ENCODE measurements at places on chromosomes 3 and 15.

DNA sequence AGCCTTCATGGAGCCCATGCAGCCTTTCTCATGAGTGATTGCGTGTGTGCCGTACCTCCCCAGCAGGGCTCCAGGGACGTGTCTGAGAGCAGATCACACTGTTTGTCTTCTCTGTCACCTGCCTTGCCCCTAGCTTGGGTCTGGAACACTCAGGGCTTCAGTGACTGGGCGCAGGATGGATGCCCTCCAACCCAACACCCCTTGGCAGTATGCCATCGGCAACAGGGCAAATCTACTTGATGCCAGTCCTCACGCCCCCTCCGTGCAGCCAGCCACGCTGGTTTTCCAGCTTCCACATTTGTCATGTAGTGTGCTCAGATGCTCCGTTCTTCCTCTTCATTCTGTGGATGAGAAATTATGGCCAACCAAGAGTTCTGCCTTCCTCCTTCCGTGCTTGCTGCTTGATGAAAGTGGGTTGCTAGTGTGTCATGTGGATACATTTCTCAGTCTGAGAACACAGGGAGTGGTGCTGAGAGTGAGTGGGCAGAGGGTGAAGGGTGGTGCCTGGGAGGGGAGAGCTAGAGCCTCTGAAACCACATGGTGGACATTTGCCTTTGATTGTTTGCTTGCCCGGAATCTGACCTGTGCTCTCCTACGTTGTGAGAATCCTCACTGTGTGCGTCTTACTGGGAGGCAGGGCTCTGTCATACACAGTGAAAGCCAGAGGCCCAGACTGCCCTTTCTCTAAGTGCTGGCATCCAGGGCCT is 97.2 kb downstream of the FAM43A start:
- no peak for DNase-seq

GRCh38 chr3:139687431-139687830 is 9.7 kb upstream of the NMNAT3 start:
- DNase-seq: no peak

- DNase-seq: no peak
These were observed 283.1 kb downstream of the NFKBIZ start for GRCh38 chr3:102132370-102132769.

DNA sequence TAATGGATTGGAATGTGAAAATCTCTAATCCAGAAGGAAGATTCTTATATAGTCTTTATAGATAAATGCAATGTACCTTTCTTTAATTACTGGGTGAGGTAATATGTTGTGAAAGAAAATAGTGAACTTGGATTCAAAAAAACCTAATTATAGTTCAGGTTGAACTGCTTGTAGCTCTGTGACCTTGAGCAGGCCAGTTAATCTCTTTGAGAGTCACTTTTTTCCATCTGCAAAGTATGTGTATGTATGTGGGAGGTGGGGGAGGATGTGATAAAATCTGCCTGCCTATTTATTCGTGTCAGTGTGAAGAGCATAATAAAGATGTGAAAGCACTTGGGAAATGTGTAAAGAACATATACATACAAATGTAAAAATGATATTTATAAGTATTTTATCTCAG is 34.4 kb downstream of the GLCE start:
- no peak for DNase-seq

DNA sequence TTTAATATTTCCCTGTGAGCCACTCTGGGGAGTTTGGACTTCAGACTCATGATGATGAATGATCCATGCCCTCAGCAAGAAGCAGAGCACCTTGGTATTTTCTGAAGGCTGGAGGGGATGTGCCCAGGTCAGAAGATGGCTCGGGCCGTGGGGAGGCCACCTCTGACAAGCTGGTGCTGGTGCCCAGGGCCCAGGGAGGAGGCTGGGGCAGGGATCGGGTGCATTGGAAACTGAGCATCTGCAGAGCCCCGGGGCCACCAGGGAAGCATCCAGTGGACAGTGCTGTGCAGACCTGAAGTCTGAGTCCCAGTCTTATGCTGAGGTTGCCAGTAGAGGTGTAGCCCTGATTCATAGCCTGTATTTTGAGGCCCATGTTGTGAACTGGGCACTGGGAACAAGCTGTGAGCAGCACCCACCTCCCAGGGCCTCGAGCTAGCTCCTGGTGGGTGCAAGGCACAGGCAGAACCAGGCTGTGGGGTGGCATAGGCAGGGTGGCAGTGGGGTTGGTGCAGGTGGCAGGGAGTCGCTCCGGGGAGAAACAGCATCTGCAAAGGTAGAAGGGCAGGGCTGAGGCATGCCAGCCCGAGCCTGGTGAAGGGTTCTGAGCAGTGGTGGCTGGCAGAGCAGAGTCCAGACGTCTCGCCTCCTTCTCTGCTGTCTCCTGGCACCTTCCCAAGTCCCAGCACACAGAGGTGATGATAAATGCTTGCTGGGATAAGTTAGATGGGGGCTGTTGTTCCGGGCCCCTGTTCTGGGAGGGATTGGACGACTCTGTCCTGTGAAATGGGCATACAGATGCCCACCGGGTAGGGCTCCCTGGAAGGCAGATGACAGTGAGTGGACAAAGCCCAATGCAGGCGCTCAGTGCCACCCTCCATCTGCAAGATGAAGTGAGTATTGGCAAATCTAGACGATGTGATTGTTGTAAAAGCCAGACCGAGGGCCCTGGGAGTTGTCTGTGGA is 10.6 kb downstream of the DNAJB8 start:
- no peak for DNase-seq

GRCh38 chr15:32837935-32838334 is 120.1 kb downstream of the GREM1 start:
- DNase-seq: no peak

DNA sequence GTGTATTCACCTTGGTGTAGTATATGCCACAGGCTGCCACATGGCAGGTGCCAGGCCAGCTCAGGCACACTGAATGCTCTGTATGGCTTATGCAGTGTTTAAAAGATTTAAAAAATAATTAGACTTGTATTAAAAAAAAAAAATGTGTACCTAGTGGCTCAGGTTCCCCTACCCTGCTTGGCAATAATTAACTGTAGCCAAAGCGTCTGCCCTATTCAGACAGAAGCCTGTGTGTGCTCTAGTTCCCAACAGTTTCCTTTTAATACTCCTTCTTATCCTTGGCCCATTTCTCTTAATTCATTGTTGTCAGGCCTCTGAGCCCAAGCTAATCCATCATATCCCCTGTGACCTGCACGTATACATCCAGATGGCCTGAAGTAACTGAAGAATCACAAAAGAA is 752.2 kb upstream of the CFAP20DC start:
- no peak for DNase-seq

DNA sequence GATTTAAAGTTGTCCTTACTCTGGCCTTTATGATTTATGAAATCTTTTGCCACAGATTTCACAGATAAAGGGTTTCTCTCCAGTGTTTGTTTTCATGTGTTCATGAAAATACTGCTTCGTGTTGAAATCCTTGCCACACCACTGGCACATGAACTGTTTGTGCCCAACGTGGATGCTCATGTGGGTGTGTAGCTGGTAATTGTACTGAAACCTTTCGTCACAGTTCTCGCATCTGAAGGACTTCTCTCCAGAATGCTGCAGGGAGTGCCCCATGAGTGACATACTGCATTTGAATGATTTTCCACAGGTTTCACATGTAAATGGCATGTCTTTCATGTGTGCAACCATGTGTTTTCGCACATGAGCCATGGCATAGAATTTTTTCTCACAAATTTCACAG is 111.9 kb downstream of the DOCK3 start:
- no peak for DNase-seq

DNA sequence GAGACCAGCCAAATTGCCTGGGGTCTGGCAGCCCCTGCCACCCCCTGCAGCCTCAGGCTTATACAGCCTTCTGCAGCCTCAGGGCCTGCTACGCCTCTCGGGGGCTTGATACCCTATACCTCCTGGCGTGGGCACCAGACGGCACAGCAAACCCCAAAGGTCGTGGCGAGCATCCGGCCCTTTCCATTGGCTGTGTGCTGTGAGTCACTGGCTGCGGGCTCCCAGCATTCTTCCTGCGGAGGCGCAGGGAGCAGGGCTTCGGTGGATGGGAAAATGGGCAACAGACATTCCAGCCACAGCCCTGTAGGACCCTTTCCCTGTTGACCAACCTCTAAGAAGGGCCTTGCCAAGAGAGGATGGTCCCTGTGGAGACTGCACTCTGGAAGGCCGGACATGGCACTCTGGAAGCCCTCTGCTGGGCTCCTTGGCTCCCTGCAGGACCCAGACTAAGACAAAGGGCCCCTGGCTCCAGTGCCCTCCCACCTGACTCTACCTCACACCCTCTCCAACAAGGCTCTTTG is 59.6 kb downstream of the ITGA11 start:
- peak; percentile 59 for DNase-seq

GRCh38 chr3:172530566-172530965 is 7.3 kb upstream of the TNFSF10 start:
- DNase-seq: no peak

DNA sequence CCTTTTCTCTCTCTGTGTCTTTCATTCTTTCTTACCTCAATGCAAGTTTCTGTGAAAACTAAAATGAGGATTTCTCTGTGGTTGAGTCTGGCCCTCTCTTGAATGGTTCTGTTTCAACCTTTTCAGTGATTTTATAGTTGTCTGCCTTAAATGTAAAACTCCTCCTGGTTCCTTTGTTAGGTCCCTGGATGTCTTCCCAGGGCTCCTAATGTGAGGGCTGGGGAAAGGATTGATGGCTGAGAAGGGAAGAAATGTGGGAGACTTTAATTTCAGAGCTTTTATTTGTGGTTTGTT is 90.6 kb upstream of the GRM7 start:
- no peak for DNase-seq

- no peak for DNase-seq
These were observed 584 bp downstream of the RPS17 start for GRCh38 chr15:82539691-82540054.
